ENCODE measurements at places on chromosomes 11 and 22. TPM values are rescaled to one million over a fixed set of nuclear protein-coding genes. Genes with fewer than 3 reads are reported as not detected.

The OR51A7 gene
- not detected for total RNA-seq

The PRR5L gene
- total RNA-seq, result 1.6 TPM

DNA sequence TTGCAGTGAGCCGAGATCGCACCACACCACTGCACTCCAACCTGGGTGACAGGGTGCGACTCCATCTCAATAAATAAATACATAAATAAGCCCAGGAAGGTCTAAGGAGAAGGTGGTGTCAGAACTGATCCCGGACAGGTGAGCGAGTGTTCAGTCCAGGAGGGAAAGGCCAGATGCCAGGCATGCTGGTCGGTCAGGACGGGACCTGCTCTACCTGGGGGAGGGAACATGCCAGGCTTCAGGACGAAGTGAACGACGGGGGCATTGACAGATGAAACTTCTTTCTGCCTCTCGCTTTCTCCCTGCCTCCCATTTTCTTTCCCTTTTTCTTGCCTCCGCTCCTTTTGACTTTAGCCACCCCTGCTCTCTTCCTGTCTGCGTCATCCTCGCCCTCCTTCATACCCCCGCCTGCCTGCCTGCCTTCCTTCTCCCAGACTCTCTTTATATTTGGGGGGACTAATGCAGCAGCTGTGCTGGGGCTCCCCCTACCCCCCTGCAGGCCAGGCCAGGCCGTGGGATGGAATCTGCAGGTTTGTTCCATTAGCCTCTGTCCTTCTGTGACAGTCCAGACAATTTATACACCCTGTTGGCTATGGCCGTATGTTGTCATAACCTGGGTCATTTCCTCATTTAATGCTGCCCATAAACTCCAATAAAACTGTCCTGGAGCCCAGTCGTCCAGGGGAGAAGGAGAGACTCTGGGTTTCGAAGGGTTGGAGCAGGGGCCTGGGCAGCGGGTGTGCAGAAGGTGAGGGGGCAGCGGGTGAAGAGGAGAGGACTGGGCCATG is 209.2 kb upstream of the TBCEL start:
- DNase-seq, result no peak

The OR6A2 gene
- total RNA-seq, result not detected

The UBQLN3 gene
- not detected for total RNA-seq

The CDC42BPG gene
- total RNA-seq, result 0.16 TPM

- no peak for DNase-seq
These were observed 20.7 kb downstream of the SYT9 start for GRCh38 chr11:7272373-7272772.

Data from Right ventricle myocardium inferior (tissue), 1 donor.